ENCODE measurements at places on chromosomes 4 and X. TPM values are rescaled to one million over a fixed set of nuclear protein-coding genes. Genes with fewer than 3 reads are reported as not detected.

Gene TMEM144
- 6.1 TPM for total RNA-seq

GRCh38 chrX:94216738-94217137 lies 542.7 kb downstream of the FAM133A start:
- no peak for DNase-seq

DNA sequence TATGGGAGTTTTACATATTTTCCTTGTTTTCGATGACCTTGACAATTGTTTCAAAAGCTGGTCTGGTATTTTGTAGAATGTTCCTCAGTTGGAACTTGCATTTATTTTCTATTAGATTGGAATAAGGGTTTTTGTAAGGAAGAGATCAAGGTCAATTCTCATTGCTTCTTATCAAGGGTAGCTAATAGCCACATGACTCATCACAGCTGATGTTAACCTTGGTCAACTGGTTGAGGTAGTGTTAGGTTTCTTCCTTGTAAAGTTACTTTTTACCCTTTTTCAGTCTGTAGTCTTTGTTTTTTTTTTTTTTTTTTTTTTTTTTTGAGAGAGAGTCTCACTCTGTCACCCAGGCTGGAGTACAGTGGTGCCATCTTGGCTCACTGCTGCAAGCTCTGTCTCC lies 257.2 kb downstream of the SNCA start:
- no peak for DNase-seq

DNA sequence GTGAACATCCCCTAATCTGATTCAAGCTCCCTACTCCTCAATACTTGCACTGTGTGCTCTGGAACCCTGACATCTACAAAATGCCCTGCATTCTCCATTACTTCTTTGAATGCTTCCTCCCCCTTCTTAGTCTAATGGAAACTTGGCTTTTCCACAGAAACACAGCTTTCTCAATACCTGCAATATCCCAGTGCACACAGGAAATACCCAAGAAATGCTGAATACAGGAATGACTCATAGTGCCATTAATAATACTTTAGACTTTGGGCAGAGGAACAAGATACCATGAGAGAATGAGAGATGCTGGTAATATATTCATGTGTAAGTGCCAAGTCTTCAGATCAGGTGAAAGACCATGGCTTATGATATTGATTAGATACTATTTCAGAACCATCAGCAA lies 5.6 kb downstream of the QRFPR start:
- no peak for DNase-seq

- DNase-seq = no peak
Measured at GRCh38 chrX:112874614-112875013, 34.0 kb upstream of the AMOT start.

Gene ABCD1
- total RNA-seq = 11.0 TPM

DNA sequence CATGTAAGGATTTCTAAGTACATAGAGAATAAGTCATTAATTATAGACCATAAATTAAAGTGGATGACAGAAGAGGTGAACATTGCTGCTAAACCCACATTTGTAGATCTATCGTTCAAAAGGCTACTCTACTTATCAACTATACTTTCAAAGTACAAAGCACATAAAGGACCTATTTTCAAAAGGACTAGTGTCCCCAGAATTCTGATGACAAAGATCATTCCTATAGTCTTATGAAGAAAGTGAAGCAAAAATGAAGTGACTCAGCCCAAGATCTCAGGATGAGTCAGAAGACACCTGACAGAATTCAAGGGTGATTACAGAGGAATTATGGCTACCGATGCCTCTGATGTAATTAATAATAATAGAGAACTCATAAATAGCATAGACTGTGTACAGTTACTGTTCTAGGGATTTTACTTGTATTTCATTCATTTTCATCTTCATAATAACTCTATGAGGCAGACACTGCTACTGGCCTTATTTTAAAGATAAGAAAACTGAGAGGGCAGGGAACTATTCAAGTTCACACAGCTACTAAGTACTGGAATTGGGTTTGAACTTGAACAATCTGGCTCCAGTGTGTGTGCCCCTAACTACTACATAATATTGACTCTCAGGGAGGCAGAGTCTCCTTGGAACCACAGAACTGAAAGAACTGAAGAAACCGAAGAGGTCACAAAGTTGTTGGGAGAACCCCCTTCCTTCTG lies 17.1 kb downstream of the USP46 start:
- DNase-seq = no peak

- no peak for DNase-seq
Measured at GRCh38 chr4:7402526-7402925, 32.2 kb downstream of the PSAPL1 start.

GRCh38 chrX:70970482-70970995 lies 39.6 kb upstream of the SLC7A3 start:
- DNase-seq = no peak

Gene SRPX
- total RNA-seq = 139 TPM

DNA sequence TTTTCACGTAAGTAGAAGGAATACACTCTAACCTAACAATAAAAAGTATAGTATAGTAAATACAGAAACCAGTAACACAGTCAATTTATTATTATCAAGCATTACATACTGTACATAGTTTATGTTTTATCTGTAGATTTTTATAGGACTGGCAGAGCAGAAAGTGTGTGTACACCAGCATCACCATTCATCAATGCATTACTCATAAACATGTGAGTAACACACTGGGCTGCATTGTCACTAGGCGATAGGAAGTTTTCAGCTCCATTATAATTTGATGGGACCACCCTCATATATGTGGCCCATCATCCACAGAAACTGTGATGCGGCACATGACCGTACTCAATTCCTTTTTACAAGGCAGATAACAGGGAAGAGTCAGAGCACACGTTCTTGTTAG lies 137.8 kb upstream of the RBPJ start:
- DNase-seq = no peak

Gene SPANXD
- total RNA-seq = not detected

Gene TBC1D25
- total RNA-seq = 10.4 TPM

- no peak for DNase-seq
Measured at GRCh38 chr4:107050525-107051135, 14.5 kb upstream of the DKK2 start.

- DNase-seq = no peak
Measured at GRCh38 chr4:131566026-131566425, 1583.1 kb upstream of the PCDH10 start.

- DNase-seq = no peak
Measured at GRCh38 chr4:112038861-112039260, 106.4 kb upstream of the FAM241A start.
